ENCODE measurements at places on chromosomes 16 and 17. TPM values are rescaled to one million over a fixed set of nuclear protein-coding genes. Genes with fewer than 3 reads are reported as not detected.

CYB5B gene
- 66.2 TPM for total RNA-seq

CTF1 gene
- total RNA-seq = 9.8 TPM

NLRC3 gene
- 1.3 TPM for total RNA-seq

GRCh38 chr17:8868529-8868951 lies 1.1 kb upstream of the PIK3R6 start:
- DNase-seq = no peak

- no peak for DNase-seq
Measured at GRCh38 chr16:77133706-77134105, 57.3 kb upstream of the MON1B start.
